ENCODE measurements at places on chromosomes 5 and 9.

DNA sequence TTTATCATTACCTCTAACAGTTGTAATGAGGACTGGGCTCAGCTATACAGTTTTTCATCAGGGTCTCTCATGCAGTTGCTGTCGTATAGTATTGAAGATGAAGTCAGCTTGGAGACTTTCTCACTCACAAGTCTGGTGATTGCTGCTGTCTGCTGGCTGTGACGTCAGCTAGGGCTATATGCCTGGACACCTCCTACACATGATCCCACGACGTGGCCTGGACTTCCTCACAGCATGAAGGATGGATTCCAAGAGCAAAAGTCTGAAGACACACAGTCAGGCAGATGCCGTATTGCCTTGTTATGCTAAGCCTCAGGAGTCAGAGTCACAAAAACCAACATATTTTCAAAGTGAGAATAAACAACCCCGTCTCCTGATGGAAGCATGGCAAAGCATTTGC, 193.3 kb downstream of the LURAP1L start:
- no peak for DNase-seq

- DNase-seq, result peak; percentile 88
Measured at GRCh38 chr5:73764586-73764985, 138.6 kb downstream of the ARHGEF28 start.

GRCh38 chr9:127794001-127794791, 8.4 kb downstream of the CDK9 start:
- DNase-seq, result no peak

DNA sequence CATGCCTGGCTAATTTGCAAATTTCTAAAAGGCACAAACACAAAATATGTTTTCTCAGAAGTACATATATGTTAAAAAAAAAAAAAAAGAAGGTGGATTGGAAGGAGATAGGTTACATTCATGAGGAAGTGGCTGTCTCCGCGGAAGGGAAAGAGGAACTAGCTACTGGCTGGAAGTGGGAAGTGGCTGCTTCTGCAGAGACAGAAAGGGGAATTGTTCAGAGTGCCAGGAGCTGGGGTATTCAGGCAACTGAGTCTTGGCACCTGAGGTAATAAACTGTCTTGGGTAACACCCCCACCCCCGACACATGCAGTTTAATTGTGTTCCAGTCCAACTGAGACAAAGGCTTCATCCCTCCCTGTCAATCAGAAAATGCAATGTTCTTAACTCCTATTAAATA, 45.6 kb downstream of the S1PR3 start:
- DNase-seq, result no peak

DNA sequence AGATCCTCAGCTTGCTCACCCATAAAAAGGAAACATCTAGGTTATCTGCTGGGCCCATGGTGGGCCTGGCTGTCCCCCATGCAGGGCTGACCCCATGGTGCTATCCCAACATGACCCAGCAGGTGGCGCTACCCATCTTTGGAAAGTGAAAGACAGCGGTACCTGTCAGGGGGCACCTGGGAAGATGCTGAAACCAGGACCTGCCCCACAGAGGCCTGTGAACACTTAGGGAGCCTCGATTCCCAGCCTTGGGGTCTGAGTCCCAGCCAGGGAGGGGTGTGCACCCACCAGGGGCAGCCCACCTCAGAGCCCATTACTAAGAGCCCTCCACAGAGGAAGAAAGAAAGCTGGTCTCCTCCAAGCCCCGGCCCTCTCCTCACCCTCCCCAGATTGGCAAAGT, 46.6 kb upstream of the IPPK start:
- no peak for DNase-seq

DNA sequence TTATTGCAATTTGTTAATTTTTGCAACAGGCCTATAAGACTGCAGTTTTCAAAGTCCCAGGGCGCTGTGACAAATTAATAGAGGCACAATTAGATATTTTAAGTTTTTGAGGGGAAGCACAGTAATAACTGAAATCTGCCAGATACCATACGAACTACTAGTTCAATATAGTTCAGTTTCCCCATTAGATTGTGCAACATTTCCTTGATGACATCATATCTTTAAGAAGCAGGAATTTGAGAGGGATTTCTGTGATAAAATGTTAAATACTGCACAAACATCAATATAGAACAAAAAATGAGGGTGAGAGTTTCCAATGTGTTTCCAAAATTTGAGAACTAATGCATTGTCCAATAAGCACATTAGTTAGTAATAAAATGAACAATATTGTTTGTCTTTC, 56.7 kb upstream of the GRIN3A start:
- DNase-seq, result no peak

DNA sequence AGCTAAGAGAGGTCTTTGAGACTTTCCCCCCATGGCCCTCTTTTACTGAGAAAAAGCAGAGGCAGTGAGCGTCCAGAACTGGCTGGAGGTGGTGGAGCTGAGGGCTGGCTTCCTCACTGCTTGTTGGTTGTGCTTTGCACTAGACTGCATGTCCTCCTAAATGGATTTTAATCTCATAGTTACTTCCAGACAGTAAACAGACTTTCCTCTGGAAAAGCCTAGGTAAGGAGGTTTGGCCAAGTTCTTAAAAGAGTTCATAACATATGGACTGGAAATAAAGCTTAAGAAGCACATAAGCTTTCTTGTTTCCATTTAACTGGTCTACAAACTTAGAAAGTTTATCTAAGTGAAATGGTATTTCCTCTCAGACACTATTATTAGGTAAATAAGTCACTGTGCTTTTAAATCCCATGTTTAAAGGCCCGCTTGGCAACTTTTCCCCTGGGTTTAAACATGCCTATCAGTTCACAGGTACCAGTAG, 2.0 kb downstream of the ASPN start:
- no peak for DNase-seq

GRCh38 chr9:37141015-37141414, 20.6 kb downstream of the ZCCHC7 start:
- no peak for DNase-seq

GRCh38 chr9:116566677-116567488, 120.2 kb upstream of the TRIM32 start:
- DNase-seq, result peak; percentile 33

- no peak for DNase-seq
Measured at GRCh38 chr5:78004559-78004958, 228.4 kb upstream of the TBCA start.

DNA sequence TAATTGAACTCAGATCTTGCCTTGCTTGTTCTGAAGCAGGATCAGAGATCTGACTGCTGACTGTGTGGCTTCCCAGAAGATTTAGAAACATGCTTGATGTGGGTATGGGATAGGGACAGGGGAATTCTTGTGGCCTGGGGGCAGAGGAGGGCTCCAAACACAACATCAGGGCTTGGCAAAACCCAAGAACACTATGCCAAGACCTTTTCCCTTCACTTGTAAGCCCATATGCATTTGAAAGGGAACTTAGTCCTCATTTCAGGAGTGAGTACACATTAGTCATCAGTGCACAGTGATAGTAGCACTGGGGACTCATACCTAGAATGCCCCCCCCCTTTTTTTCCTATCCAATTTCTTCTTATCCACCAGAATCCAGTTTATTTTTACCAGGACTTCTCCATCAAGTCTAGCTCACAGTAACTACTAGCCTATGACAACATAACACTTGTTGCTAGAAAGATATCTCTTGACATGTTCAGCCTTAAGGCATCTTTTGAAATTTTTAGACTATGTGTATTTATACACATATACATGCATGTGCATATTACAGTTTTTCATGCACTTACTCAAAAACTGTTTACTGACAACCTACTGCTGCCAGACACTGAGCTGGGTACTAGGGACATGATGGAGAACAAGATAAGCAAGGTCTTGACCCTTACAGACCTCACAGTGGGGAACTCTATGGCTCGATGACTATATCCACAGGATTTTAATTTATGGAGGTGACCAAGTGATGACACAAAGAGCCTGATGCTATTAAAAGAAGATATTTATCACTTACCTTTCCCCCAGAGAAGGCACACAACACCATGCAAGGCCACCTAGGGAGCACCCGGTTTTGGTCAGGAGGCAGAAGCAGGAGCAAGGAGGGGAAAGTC, 158.3 kb upstream of the MAP3K1 start:
- DNase-seq, result no peak

GRCh38 chr9:127053057-127053821, 69.2 kb downstream of the ANGPTL2 start:
- DNase-seq, result no peak

GRCh38 chr5:79518718-79519117, 4.8 kb upstream of the HOMER1 start:
- no peak for DNase-seq

DNA sequence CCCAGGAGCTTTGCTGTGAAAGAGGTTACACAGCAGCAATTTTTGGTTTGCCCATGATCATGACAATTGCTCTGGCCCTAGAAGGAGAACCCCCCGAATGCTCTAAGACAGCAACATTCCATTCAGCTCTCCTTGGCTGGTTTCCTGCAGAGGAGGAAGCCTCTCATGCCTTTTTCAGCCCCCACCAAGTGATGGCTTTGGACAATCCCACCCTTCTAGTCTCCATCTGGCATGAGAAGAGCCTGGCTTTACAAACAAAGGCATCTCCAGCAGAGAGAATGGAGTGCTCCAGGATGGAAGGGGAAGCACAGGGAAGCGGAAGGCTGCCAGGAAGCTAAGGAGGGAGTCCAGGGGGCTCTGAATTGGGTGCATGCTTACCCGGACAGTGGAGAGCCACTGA, 98.4 kb downstream of the CRB2 start:
- DNase-seq, result no peak

GRCh38 chr9:80410106-80410505, 838.3 kb downstream of the TLE4 start:
- no peak for DNase-seq

GRCh38 chr5:50711280-50711679, 44.8 kb downstream of the PARP8 start:
- DNase-seq, result no peak

GRCh38 chr5:94702729-94703128, 84.3 kb downstream of the SLF1 start:
- no peak for DNase-seq

DNA sequence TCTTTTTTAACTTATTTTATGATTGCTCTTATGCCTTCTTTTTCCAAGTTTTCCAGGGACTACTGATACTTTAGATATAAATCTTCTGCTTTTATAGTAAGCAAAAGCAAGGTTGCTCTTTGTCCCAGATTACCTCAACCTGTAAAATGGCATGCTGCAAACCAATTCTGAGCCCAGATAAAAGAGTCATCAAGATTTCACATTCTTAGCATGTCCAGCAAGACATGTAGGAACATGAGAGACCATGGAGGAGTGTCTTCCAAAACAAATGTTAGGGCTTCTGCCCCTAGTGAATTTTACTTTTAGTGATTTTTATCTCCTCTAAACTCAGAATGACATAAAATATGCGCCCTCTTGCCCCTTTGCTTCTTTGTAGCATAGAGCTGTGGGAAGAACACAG, 7.0 kb upstream of the CDC20B start:
- DNase-seq, result no peak

DNA sequence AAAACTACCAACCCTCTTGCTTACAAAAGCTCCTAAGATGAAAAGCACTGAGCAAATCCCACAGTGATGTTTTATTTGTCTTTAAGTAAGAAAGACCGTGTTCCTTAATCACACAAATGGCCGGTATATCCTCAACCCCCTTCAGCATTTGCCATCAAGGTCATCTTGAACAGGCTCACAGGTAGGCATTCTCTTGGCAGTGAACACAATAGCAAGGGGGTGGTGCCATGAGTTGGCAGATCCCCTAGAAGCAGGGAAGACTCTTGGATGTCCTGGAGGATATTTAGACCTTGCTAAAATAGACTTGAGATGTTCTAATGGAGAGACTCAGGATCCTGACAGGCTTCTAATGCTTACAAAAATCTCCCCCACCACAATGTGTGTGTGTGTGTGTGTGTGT, 323.0 kb downstream of the SPOCK1 start:
- no peak for DNase-seq

GRCh38 chr5:6594066-6594465, 38.8 kb downstream of the NSUN2 start:
- DNase-seq, result no peak

DNA sequence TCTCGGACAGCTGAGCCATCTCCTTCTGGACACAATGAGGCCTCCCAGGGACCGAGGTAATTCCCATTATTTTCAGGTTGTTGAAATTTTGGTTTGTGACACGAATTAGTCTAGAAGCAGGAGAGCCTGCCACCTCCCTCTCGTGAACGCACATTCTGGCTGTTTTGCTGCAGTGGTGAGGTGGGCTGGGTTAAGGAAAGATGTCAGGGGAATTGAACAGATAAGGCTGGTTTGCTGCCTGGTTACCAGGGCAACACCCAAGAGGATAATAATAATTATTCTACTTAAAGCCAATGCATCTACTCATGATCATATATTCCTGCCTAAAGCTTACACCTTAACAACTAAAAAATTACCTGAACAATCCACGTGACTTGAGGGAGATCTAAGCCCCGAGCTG, 38.1 kb downstream of the DDX31 start:
- no peak for DNase-seq

DNA sequence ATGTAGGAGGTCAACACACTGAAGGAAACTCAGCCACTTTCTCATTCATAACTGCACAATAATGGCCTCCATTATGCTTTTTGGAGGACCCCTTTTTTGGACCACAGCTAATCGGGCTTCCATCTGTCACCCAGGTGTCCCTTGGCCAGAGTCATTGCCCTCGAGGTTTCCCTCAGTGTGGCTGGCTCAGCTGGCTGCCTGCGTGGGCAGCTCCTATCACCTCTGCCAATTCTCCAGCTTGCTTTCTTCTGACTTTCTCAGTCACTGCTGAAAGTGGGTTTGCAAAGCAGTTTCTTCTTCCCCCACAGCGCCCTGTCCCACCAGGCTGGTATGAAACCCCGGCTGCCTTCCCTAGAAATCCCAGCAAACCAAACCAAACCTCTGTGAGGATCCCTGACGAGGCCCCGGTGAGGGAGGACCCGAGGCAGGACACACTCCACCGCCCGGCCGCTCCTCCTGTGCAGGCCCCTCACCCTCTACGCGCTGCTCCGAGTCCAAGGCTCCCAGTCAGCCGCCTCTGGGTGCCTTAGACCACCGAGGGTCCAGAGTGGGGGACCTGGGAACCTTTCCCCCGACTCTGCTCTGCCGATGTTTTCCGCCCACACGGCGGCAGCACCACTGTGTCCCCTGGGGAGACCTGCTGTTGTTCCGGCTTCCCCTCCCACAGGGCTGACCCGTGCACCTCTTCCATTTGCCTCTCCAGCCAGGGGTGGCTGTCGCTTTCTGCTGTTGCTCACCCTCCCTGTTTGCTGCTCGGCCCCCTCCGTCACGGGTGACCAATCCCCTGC, 109.5 kb downstream of the TENT4A start:
- DNase-seq, result no peak

DNA sequence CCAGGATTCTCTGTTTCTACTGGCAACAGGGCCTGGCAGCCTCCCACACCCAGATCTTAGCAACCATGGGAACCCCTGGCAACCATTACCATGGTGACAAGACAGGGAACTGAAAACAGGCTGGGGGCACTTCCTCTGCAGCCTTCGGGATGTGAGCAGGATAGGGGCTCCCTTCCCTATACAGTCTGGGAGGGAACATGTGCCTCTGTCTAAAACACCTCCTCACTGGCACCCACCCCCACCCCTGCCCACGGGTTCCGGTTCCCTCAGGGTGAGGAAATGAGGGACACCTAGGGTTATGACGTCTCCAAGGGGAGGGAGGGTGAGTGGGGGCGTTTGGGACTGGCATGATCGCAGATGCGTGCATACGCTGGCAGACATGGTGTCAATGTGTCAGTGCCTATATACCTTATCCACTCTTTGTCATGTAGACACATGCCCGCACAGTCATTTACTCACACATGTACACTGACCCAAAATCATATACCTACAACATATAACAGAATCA, 3.0 kb upstream of the DNAJB5 start:
- peak; percentile 26 for DNase-seq
